Cardiac septum (tissue), 1 donor: ENCODE measurements at places on chromosomes 5 and 9.

DNA sequence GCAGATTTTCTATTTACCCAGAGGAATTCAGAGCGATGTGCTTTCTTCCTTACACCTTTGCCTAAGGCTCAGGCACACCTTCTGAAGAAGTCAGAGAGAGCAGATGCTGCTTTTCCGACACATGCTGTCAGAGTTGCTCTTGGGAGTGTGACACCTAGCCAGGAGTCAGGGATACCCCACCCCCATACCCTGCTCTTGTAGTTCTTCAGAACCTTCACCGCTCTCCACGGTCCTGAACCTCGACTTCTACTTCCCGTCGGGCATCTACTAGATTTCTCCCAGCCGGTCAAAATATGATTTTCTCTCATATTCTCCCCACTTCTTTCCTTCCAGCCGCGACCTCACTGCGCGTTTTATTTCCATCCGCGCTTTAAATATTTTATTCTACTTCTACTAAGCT lies 1.7 kb downstream of the GRIN3A start:
- no peak for DNase-seq

- no peak for DNase-seq
Observed at GRCh38 chr5:62385816-62386400, 17.8 kb downstream of the DIMT1 start.

GRCh38 chr5:81544351-81545018 lies 150.6 kb upstream of the ACOT12 start:
- DNase-seq = no peak

DNA sequence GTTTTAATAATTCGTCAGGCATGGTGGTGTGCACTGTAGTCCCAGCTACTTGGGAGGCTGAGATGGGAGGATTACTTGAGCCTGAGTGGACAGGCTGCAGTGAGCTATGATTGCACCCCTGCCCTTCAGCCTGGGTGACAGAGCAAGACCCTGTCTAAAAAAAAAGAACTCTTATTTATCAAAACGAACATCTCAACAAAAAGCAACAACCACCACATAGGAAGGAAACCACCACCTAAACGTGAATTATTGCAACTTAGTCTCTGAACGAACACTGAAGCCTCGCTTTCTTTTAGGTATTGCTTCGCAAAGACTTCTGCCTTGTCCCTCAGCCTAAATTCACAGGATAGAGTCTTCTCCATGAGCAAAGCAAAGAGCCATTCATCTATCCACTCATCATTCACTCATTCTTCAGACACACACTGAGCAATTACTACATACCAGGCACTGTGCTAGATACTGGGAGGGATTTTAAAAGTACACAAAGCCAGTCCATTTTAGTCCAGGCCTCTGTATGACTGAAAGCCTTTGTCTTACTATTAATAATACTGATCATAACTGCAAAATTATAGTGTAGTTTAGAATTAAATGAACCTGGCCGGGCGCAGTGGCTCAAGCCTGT lies 57.4 kb downstream of the THBS4 start:
- DNase-seq = peak; percentile 19

- DNase-seq = no peak
Observed at GRCh38 chr5:125408448-125409233, 662.2 kb upstream of the ZNF608 start.
